Endothelial cell of umbilical vein (primary cell): ENCODE measurements at places on chromosomes 3 and 15. TPM values are rescaled to one million over a fixed set of nuclear protein-coding genes. Genes with fewer than 3 reads are reported as not detected.
A peak's percentile ranks its signal among the peaks of the same experiment; 100 is the strongest.

Gene FGF7
- not detected in 2 replicates for total RNA-seq

Gene GASK1A
- not detected in 2 replicates for total RNA-seq

Gene ACVR2B
- 4.9 and 5.6 TPM in 2 replicates for total RNA-seq

Gene DISP2
- total RNA-seq = 0.65 and 1.2 TPM in 2 replicates

Gene GOLGA6L7
- total RNA-seq = not detected in 2 replicates

Gene SCAANT1
- not detected in 2 replicates for total RNA-seq

Gene KNL1
- total RNA-seq = 31.8 and 33.8 TPM in 2 replicates

Gene CCR1
- not detected in 2 replicates for total RNA-seq

Gene RYR3
- total RNA-seq = not detected in 2 replicates

Gene MESP1
- total RNA-seq = 1.0 and 1.7 TPM in 2 replicates

Gene EXD1
- not detected in 2 replicates for total RNA-seq

Gene TMED3
- total RNA-seq = 105 and 114 TPM in 2 replicates

DNA sequence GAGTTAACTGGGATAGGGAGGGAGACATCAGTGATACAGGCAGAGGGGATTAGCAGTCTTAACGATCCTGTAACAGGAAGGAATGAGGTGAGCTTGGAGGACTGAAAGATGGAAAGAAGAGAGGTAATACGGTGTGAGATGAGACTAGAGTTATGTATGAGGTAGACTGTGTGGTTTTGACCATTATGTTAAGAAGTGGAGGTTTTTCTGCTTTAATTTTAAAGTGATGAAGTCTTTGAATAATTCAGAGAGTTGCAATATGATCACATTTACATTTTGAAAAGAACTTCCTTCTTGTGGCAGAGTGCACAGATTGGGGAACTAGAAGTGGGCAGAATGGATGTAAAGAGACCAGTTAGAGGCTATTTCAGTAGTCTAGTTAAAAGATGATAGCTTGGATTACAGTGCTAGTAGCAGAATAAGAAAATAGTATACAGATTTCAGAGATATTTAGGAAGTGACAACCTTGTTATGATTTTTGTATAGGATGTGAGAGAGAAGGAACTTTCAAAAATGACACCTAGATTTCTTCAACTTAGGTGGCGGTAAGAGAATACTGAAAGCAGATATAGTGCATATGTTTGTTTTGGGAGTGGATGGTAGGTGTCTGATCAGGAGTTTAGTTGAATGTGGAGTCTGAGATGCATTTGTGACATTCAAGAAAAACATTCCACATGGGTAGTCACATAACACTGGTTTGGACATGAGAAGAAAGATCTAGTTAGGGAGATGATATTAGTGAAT lies 40.5 kb downstream of the STT3B start:
- H3K4me3 ChIP-seq = no peak overlapping the region
- DNase-seq = no peak
- peaks cover 6% of the 10 kb centered on the region for H3K4me1 ChIP-seq

- H3K27me3 ChIP-seq = no peaks in the 10 kb centered on the region
- H3K4me3 ChIP-seq = no peak overlapping the region
- peak; percentile 39 for DNase-seq
- H3K4me1 ChIP-seq = peaks cover 3% of the 10 kb centered on the region
- no peak overlapping the region for H3K27ac ChIP-seq
Observed at GRCh38 chr15:48796930-48797329, 13.9 kb downstream of the CEP152 start.

GRCh38 chr15:88982304-88982945 lies 69.2 kb upstream of the MFGE8 start:
- no peak overlapping the region for H3K4me3 ChIP-seq
- H3K36me3 ChIP-seq = no peaks in the 10 kb centered on the region
- no peaks in the 10 kb centered on the region for H3K4me1 ChIP-seq

GRCh38 chr3:158120330-158120729 lies 10.4 kb downstream of the RSRC1 start:
- DNase-seq = no peak
- no peaks in the 10 kb centered on the region for H3K36me3 ChIP-seq
- no peaks in the 10 kb centered on the region for H3K4me1 ChIP-seq

- H3K27me3 ChIP-seq = no peaks in the 10 kb centered on the region
- no peaks in the 10 kb centered on the region for H3K4me1 ChIP-seq
- H3K4me3 ChIP-seq = no peak overlapping the region
- no peak for DNase-seq
Observed at GRCh38 chr3:98839846-98840245, 61.6 kb downstream of the DCBLD2 start.

DNA sequence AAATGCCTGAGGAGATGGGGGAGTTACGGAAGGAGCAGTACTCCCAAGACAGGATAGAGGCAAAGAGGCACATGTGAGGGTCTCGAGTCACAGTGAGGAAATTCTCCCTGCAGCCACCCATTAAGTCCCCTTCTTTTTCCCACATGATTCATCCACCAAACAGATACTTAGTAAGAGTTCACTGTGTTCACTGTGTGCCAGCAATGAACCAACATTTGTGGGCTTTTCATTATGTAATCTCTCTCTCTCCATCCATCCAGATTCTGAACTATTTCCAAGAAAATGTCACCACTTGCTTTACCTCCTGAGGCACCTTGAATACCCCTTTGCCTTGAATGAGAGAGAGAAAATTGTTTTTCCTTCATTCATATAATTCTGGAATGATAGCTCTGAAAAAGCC lies 24.6 kb upstream of the LRRFIP2 start:
- no peak for DNase-seq
- H3K27me3 ChIP-seq = no peaks in the 10 kb centered on the region
- H3K36me3 ChIP-seq = no peaks in the 10 kb centered on the region
- no peak overlapping the region for H3K4me3 ChIP-seq
- H3K27ac ChIP-seq = no peak overlapping the region

DNA sequence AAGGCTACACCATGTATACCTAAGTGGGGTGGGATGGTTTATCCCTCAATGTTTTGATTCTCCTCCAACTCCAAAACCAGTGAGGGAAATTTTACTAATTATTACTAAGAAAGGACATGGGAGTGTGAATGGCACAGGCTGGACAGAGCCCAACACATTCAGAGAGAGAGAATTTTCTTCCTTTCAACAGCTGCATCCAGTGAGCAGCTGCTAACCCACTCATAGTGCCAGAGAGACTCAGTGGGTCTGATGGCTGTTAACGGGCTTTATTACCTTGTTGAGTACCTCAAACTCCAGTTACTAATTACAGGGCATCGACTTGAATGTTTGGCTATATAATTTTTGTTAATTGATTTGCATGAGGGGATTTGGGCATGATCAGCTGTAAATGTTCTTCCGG lies 75.8 kb downstream of the RORA start:
- peaks cover 5% of the 10 kb centered on the region for H3K27me3 ChIP-seq
- no peaks in the 10 kb centered on the region for H3K36me3 ChIP-seq
- no peak for DNase-seq
- H3K4me1 ChIP-seq = no peaks in the 10 kb centered on the region
- no peak overlapping the region for H3K27ac ChIP-seq

GRCh38 chr3:37694284-37694675 lies 167.4 kb upstream of the CTDSPL start:
- no peaks in the 10 kb centered on the region for H3K4me1 ChIP-seq
- H3K4me3 ChIP-seq = no peak overlapping the region
- no peak overlapping the region for H3K27ac ChIP-seq
- no peak for DNase-seq
- peaks cover 4% of the 10 kb centered on the region for H3K27me3 ChIP-seq

GRCh38 chr3:59677747-59678702 lies 628.2 kb upstream of the CFAP20DC start:
- H3K4me1 ChIP-seq = no peaks in the 10 kb centered on the region
- H3K4me3 ChIP-seq = no peak overlapping the region
- no peaks in the 10 kb centered on the region for H3K27me3 ChIP-seq
- DNase-seq = no peak

DNA sequence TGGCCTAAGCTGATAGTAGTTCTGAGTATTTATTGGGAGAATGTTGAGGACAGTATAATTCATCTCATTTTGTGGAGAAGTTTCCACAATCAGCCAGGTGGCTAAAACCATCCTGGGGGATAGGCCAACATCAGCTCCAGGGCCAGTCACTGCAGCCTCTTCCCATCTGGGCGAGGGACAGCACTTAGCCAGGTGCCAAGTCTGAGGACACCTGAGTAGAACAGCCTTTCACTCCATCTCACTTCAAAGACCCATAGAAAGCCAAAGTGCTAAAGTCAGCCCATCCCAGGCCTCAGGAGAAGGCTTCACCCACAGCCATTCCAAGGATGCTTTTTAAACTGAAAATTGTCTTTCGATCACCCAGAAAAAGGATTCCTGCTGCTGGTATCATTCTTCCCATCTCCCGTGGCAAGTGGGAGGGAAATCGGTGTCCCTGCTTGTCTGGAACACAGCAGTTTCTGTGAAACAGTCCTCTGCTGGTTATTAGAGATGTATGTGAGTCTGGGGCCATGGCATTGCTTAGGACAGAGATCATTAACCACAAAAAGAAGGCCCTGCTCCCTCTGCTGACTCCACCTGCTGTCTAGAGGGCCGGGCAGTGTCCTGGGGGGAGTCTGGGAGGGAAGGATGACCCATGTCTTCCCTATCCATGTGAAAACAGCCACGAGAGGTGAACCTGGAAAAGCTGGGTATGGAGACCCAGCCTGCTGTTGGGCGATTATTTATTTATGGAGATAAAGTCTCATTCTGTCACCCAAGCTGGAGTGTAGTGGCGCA lies 9.6 kb downstream of the CALML4 start:
- no peaks in the 10 kb centered on the region for H3K4me1 ChIP-seq
- DNase-seq = no peak
- no peak overlapping the region for H3K27ac ChIP-seq
- no peaks in the 10 kb centered on the region for H3K27me3 ChIP-seq
- no peak overlapping the region for H3K4me3 ChIP-seq
- peaks cover 10% of the 10 kb centered on the region for H3K36me3 ChIP-seq

GRCh38 chr3:185207931-185208746 lies 45.7 kb downstream of the EHHADH start:
- no peak for DNase-seq
- H3K4me3 ChIP-seq = no peak overlapping the region
- no peak overlapping the region for H3K27ac ChIP-seq
- H3K4me1 ChIP-seq = no peaks in the 10 kb centered on the region
- no peaks in the 10 kb centered on the region for H3K27me3 ChIP-seq

- no peak overlapping the region for H3K4me3 ChIP-seq
- peaks cover 4% of the 10 kb centered on the region for H3K27me3 ChIP-seq
- H3K4me1 ChIP-seq = no peaks in the 10 kb centered on the region
- no peaks in the 10 kb centered on the region for H3K36me3 ChIP-seq
- DNase-seq = no peak
Observed at GRCh38 chr3:129989414-129989813, 14.9 kb downstream of the TRH start.

- H3K4me3 ChIP-seq = no peak overlapping the region
- H3K4me1 ChIP-seq = no peaks in the 10 kb centered on the region
- no peak for DNase-seq
- no peaks in the 10 kb centered on the region for H3K27me3 ChIP-seq
- H3K27ac ChIP-seq = no peak overlapping the region
- no peaks in the 10 kb centered on the region for H3K36me3 ChIP-seq
Observed at GRCh38 chr3:69926385-69926784, 73.1 kb upstream of the SAMMSON start.
